ENCODE measurements at places on chromosomes 2 and 18.

GRCh38 chr2:47227532-47228279 lies 72.6 kb upstream of the STPG4 start:
- no peak for DNase-seq

GRCh38 chr2:227415538-227416424 lies 28.0 kb upstream of the SCYGR1 start:
- DNase-seq = peak; percentile 8

GRCh38 chr2:33984131-33984530 lies 385.0 kb upstream of the FAM98A start:
- DNase-seq = no peak

DNA sequence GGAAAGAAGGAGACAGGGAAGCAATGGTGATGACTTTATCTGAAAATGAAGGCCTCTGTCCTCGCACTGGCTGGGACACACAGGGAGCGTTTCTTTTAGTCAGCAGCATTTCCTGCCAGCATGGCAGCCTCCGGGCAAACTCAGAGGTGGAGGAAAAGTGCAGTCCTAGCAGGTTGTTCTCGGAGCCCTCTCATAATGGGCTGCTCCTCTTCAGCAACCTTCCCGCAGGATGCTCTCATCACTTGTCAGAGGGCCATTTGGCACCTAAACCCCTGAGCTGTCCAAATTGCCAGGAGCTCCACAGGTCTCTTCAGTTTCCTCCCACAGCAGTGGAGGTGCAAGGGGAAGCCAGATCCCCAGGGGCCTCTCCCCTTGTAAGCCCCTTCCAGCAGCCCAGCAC lies 6.2 kb downstream of the STK39 start:
- peak; percentile 14 for DNase-seq

- DNase-seq = no peak
These were observed 68.6 kb downstream of the NABP1 start for GRCh38 chr2:191746346-191747169.

DNA sequence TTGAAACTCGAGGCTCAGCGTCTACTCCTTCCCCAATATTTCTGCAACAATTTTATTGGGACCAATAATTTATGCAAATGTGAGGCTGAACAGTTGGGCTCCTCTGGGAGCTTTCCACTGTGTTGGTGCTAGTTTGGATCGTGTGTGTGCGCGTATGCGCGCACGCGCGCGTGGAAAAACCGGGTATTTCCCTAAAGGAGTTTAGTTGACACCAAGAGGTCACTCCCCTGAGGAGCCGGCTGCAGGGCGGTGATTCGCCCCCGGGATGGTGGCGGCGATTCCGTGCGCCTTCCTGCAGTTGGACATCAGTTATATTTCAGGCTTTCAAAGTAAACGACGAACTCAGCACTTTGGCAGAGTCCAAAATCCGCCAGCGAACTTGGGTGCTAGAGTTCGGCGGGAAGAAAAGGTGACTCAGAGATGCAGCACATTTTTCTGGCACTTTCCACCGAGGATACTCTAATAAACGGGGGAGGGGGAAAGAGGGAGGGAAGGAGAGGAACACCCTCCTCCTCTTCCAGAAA lies 186.5 kb upstream of the FANCL start:
- DNase-seq = no peak

DNA sequence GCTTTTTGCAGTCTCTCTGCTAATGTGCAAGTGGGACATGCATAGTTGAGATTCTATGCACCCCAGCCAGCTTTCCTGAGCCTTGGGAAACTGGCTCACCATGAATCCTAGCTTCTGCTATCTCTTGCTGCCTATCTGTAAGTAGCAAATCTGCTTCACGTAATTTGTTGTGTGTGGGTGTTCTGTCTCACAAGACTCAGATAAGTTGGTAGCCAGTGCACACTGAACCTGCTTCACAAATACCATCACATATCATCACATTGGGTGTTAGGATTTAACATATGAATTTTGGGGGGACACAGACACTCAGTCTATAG lies 13.9 kb upstream of the VRK2 start:
- DNase-seq = no peak

- DNase-seq = no peak
These were observed 45.6 kb upstream of the MSH6 start for GRCh38 chr2:47737191-47737975.

- DNase-seq = no peak
These were observed 159.4 kb downstream of the ACTR3 start for GRCh38 chr2:114049280-114049679.

DNA sequence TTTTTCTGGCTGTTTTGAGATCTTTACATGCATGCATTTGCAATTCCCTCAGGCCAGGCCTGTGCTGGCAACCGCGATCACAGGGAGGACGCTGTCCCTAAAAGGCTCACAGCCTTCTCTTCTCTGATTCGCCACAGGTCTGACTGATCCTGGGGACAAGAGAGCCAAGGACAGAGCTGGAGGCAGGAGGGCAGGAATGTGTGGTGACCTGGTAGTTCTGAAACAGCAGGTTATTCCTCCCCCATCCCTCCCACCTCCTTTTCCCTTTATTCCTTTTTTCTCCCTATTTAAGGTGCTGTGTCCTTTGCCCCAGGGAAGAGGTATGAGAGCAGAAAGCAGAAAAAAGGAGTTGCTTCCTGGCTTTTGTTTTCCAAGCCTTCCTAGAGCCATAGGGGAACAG lies 21.9 kb downstream of the TMEM177 start:
- DNase-seq = no peak

GRCh38 chr2:130720036-130720435 lies 8.8 kb upstream of the GPR148 start:
- DNase-seq = no peak

DNA sequence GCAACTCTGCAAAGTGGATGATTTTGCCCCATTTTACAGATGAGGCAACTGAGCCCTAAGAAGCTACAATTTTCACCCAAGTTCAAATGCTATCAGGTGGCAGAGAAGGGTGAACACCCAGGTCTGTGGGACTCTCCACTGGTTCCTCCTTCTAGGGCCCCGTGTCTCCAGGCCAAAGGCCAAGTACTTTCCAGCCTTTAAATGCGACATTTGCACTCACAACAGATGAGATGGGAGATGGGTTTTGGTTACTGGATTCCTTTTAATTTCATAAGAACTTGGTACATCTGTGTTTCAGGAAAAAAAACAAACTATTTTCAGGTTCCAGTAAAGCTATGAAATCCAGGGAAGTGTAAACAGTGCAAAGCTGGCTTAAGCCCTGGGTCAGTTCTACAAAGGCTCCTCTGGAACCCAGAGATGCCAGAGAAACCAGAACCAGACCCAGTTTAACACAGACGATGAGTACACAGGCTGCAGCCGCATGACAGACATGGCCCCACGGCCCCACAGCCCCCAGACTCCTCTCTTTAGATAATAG lies 361.7 kb downstream of the ANAPC1 start:
- no peak for DNase-seq

DNA sequence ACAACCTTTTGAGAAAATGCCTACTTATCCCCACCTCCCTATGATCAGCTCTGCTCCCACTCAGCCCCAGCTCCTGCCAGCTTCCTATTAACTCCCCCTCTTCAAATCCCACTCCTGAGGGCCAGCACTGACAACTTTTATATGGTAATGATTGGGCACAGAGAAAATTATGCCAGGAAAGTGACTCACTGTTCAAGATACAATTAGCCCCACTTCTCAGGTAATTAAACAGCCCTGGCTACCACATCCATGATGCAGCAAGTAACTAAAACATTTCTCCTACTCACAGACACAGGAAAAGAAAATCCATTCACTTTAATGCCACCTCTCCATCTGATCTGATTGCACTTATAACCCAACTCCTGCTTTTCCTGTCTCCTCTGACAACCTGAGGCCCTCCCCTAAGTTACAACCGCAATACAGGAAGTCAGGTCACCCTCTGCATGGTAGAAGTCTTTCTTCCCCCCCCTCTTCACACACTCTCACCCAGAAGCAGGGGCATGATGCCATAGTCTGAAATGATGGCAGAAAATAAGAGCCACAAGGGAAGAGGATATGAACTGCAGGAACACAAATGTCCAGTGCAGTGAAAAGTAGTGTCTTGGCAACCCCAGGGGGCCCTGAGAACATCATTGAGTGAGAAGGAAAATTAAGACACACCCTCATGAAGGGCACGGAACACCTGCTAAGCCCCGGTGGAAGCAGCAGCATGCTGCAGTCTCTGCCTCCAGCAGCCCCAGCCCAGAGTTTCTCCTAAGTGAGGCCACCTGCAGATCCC lies 54.4 kb downstream of the STK39 start:
- DNase-seq = peak; percentile 66

DNA sequence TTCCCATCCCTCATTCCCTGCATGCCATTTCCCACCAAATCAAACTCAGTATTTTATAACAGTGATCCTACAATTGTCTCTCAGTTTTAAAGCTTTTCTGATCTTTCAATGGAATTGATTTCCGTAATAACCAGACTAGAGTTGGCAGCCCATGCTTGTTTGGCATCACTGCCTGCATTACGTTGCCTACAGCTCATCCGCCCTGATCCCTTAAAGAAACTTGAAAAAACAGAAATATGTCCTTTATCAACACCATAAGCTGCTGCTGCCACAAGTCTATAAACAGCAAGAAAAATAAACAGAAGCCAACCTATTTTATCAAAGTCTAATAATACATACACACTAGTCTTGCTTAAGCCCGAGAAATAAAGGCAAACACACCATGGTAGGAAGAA lies 331.0 kb downstream of the METTL4 start:
- DNase-seq = no peak

DNA sequence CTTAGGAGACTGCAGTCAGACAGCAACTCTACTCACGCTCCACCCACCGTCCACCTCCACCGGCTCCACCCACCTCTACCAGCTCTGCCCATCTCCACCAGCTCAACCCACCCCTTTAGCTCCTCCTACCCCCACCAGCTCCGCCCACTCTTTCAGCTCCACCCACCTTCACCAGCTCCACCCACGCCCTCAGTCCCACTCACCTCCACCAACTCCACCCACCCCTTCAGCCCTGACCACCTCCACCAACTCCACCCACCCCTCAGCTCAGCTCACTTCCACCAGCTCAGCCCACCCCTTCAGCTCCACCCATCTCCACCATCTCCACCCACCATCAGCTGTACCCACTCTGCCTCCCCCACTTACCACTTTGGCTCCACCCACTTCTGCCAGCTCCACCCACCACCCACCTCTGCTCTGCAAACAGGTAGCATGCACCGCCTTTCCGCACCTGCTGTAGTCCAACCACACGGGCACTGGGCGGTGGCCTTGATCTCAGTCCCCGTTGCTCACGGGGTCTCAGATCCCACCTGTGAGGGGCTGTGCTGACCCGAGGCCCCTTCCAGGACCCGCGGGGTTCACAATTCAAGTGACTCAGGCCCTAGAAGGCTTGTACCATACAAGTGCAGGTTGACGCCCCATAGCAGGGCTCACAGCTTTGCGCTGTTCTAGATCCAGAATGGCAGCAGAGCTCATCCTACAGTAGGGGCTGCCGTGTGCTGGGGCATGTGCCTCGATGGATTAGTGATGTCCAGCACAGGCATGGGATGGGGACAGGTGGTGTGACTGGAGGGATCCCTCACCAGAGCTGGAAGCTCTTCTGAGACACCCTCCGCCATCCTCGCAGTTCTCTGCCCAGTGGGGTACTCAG lies 77.2 kb upstream of the OTOS start:
- DNase-seq = no peak

DNA sequence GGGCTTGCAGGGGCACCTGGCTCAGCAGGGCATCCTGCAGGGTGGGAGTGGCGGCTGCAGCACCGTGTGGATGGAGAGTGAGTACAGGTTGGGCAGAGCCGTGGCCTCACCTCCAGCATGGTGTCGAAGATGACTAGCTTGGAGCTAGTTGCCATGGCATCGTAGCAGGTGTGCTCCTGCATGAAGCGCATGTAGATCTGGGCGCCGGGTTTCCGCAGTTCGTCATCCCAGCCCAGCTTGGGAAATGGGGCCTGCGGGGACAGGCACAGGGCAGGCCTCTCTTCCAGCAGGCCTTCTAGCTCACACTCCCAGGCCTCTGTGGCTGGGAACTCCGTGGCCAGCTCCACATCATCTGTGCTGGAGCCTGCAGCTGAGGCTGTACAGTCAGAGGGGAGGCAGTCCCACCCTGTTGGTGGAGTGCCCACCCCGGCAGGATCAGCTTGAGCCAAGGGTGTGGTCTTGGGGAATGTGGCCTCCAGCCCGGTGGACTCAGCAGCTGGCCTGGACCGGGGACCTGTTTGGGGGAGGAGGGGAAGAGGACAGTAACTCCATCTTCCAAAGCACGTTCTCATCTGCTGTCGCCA lies 1.6 kb downstream of the PRKAG3 start:
- DNase-seq = no peak

DNA sequence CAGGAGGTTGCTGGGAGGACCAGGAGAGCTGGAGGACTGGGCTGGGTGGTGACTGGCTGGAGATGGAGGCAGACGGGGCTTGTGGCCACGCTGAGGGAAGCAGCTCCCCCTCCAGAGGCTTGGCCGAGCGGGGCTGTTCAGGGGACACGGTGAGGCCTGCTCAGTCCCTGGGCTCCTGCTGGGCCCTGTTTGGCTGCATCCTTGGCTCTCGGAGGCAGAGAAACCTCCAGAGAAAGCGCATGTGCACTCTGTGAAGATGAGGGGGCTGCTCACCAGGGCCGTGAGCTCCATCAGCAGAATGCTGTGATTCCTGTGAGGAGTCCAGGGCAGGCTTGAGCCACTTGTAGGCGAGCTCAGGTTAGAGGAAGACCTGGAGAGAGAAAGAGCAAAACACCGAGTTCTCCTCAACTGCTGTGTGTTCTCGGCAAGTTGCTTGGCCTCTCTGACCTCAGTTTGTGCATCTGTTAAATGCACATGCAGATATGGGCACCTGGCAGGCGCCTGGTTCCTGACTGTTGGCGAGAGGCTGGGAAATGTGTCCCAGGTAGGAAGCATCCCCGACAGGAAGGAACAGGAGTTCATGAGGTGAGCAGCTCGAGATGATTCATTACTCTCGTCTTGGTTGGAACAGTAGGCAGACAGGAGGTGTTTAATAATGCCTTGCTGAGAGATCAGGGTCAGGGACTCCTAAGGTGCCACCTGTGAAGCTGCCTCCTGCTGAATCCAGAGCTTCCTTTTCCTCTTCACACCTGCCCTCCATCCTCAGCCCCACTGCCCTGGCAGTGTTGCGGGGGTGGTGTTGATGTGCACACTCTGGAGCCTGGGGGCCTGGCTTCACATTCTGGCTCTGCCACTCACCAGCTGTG lies 941 bp downstream of the ZAP70 start:
- no peak for DNase-seq

- no peak for DNase-seq
These were observed 23.9 kb downstream of the SNTG2 start for GRCh38 chr2:974502-974901.

- DNase-seq = no peak
These were observed 2.9 kb upstream of the WDR7 start for GRCh38 chr18:56647951-56648893.

DNA sequence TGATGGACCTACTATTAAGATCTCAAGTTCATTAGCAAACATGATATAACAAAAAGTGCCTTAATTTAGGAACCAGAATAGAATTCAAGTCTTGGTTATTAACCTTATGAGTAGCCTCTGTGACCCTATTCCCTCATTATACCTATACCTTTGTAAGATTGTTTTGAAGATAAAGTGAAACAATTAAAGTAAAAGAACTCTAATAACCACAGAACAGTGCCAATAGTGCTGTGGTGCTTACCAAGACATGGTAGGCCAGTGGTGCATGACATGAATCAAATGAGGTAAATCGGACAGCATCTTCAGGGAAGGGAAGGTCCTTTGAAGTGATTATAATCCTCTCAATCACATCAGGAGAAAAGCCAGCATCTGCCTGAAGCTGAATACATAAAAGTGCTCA lies 36.4 kb downstream of the METTL4 start:
- DNase-seq = no peak

GRCh38 chr2:85580206-85580605 lies 2.8 kb downstream of the VAMP8 start:
- no peak for DNase-seq
